ENCODE measurements at places on chromosomes 6 and 20. TPM values are rescaled to one million over a fixed set of nuclear protein-coding genes. Genes with fewer than 3 reads are reported as not detected.

- DNase-seq, result no peak
Measured at GRCh38 chr6:25519856-25520255, 132.2 kb upstream of the SCGN start.

- DNase-seq, result no peak
Measured at GRCh38 chr20:15236812-15237211, 899.4 kb upstream of the FLRT3 start.

DNA sequence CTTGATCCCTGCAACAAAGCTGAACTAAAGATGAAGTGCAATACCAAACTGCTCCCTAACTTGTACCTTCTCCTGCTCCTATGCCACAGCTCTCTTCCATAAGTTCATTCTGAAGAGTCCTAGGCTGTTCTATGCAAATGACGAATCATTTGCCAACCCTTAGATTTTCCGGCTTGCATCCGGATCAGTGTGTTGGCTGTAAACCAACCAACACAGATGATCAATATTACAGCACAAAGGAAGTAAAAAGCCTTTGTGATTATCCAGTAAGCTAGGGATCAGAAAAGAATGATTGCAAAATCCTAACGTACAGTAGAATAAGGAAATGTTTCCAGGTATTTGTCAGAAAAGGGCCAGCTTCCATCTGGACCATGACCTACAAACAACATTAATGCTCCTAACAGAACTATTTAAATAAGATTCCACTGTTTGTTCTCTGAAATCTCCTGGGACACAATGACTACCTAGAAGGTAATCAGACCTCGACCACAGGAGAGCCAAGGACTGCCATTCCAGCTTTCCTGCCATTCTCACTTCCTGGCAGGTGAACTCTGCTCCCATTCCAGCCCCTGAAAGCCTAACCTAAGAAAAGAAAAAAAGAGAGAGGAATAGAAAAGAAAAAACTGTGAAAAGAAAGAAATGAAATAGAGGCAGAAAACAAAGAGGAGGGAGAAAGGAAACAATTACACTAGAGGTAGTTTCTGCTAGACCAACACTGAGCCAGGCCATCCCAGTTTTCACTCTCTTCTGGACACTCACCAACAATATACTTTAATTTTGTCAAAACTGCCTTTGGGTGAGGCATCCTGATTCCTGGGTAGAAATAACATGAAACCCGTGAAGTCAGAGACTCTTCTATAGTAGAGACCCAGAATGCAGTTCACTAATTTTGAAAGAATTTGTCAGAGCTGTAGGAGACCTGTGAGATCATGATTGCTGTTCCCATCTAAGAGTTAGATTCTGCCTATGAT, 19.7 kb downstream of the GMDS start:
- no peak for DNase-seq

DNA sequence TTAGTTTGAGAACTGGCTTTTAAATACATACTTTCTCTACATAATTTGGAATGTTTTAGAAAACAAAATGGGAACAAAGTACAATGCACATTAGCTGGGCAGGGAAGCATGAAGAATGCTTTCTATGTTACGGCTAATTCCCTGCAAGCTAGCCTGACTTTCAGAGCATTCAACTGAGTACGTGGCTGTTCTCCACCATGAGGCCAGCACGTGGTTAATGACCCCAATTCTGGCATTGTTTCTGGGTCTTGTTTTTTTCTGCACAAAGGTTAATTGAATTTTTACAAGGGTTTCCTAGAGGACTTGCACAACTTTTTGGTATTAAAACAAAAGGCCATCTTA, 208.6 kb upstream of the AGPAT4 start:
- DNase-seq, result no peak

- DNase-seq, result no peak
Measured at GRCh38 chr6:42694586-42694985, 27.8 kb downstream of the PRPH2 start.

Gene NKX2-2
- total RNA-seq, result not detected

DNA sequence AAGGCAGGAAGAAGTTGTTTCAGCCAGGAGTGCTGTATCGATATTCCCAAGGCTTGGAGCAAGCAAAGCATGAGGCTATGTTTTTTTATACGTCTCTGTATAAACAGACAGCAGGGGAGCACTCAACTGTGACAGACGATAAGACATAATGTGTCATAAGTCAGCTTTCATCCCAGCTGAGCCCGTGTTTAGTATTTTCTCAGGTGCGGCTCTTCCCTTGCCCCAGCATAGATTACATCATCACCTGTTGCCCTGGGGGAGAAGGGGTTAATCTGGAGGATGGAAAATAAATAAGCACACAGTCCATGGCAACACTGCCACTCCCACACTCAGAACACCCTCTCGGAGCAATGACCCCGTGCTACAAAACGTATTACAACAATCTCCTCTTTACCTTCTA, 22.1 kb upstream of the KCNK5 start:
- DNase-seq, result no peak

Gene SLC22A3
- 20.3 TPM for total RNA-seq

- no peak for DNase-seq
Measured at GRCh38 chr6:130070792-130071191, 52.4 kb downstream of the L3MBTL3 start.
